ENCODE measurements at places on chromosomes 2 and 18.

DNA sequence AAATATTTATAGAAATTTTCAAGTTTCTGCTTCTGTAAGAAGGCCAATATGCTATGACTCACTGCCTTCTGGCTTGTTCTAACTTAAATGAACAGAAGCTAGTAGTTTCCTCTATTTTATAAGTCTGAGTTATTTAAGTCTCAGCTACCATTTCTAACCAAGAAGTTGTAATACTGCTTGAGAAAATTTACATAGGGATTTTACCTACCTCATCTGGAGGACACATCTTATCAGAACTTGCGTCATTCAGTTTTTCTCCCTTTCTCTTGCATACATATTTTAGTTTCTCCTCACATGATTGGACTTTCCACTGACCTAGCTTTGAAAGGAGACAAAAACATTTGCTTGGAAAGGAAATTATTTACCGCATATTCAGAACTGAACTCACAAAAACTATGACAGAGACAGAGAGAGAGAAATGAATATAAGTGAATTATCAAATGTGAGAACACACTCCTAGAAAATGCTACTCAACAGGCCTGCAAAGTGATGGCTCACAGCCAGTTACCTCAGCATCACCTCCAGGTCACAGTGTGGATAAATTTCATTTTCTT lies 81.1 kb upstream of the CD302 start:
- DNase-seq: no peak

GRCh38 chr18:42030586-42031182 lies 75.7 kb downstream of the PIK3C3 start:
- DNase-seq: no peak

DNA sequence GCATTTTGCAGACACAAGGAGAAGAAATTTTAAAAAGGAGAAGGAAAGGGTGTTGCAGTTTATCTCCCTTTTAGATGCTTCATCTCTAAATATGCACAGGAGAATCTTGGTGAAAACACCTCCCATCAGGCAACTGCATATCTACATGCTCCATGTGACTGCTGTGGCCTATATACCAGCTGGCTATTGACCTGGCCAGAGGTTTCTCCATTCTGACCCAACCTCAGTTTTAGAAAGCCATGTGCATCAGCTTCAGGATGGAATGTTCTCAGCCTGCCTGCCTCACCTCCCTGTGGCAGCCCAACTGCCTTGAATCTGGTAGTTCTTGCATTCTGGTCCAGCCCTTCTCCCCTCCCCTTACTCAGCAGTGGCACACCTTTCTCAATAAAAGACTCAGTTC lies 1958.8 kb upstream of the CELF4 start:
- DNase-seq: no peak

- DNase-seq: no peak
Observed at GRCh38 chr2:173715441-173715840, 249.7 kb downstream of the SP3 start.

DNA sequence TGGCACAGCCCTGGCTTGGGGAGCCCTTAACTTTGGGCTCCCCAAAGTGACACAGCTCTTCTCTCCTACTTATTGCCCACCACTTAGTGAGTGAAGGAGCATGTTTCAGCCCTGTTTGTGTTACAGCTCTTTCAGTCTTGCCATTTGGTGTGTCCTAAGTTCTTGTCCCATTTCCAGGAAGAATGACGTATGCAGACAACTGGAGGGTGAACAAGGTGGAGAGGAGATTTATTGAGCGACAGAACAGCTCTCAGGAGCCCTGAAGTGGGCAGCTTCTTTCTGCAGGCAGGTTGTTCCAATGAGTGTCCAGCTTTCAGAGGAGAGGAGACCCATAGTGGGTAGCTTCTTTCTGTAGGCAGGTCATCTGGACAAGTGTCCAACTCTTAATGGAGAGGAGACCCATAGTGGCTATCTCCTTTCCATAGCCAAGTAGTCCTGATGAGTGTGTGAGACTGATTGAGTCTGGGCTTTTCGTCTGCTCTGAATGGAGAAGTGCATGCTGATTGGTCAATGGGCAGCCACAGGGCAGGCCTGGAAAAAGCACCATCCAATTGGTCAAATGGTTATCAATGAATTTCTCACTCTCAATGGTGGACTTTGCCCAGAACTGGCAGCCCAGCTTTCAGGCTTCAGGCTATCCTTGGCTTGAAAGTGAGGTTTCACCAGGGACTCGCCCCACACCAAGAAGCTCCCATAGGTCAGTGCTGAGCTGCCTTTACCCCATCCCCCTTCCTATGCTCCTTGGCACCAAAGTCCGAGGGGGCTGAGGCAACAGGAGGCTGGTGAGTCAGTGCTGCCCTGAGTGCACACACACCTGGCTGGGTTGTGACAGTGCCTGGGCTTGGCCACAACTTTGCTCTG lies 688.2 kb downstream of the NYAP2 start:
- no peak for DNase-seq

All from CD4-positive, alpha-beta T cell treated with Interleukin-17A for 1 hour (primary cell).